ENCODE measurements at places on chromosomes 4 and X.

GRCh38 chrX:2692221-2693112 lies 1.4 kb downstream of the CD99 start:
- no peak for DNase-seq

DNA sequence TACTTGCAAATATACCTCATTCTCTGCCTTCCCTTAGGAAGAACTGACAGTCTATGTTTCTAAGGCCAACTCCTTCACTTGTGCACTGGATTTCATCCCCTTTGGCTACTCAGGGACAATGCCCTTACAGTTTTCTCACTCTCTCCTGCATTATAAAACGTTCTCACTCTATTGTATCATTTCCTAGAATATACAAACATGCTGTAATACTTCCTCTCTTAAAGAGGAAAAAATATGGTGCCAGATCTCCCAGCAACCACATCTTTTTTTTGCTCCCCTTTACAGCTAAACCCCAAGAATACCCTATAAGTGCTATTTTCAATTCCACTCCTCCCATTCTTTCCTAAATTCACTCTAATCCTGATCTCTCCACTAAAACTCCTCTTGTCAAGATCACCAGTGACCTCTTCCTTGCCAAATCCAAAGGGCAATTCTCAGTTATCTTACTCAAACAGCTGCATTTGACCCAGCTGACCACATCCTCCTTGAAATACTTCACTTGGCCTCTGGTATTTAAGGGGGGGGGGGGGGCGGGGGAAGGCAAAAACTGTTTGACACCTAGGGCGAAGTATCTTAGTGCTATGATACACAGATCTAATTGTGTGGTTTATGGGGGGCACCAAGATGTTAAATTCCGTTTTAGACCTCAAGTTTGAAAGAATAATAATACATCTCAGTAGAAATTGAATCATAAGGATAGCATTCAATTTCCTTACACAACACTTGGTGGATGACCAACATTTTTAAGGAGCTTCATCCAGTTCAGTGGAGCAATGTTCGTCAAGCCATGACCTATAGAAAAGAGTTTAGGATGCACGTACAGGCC lies 1.6 kb downstream of the RCHY1 start:
- no peak for DNase-seq

DNA sequence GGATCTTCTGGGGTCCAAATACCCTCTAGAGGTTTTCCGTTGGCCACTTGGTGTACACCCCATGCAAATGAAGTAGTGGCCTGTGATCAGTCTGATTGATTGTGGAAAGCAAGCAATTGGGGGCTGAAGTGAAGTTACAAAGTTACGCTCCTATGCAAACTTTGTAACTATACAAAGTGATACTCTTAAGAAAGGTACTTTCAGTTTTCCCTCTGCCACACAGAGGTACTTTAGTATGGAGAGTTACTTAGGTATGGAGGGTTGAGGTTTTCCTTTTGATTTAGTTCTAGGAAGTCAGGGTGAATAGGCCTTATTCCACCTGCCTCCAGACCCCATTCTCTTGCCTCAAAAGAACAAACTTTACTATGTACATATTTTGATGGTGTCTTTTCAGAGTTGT lies 28.7 kb downstream of the STAG2 start:
- DNase-seq = no peak

DNA sequence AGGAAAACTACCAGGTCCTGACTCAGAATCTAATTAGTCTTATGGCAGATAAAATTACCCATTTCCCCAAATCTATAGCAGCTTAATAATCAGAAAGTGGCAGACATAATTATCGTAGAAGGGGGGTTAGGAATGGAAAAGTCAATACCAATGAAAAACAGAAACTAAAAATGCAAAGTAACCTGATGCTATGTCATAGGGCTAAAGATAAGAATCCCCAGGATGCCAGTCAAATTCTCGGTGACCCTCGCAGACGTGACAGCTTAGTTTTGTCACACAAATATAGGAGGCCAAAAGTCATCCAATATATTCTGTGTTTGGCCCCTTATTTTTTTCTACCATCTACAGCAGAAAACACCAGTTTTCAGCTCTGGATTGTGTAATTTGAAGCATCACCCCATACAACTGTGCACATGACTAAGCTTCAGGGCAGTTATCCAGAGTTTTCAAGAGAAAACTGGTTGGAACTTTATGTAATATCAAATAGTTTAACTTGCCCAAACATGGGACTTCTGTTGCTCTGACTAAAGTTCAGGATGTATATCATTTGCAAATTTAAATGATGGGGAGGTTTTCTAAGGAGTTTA lies 30.9 kb downstream of the RASSF6 start:
- DNase-seq = no peak

GRCh38 chr4:155587766-155588165 lies 78.9 kb upstream of the GUCY1A1 start:
- no peak for DNase-seq

GRCh38 chr4:163550869-163551267 lies 56.4 kb downstream of the TMA16 start:
- no peak for DNase-seq

DNA sequence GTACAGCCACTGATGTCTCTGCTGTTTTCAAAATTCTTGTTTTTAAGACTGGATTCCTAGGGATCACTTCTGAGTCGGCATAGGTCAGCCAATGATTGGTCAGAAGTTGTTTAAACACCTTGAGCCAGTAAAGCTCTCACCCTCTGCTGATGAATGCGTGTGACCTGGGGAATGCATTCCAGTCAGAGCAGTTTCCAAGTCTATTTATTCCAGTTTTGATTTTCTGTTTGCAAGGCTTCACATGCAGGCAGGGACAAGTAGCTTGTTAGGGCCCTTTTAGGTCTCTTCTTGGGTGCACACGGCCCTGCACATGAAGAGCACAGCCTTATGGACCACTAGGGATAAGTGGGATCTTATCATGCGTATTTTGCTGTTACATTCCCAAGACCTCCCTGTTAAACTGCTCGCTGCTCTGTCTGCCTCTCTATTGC lies 47.0 kb downstream of the KLHL15 start:
- DNase-seq = no peak
